ENCODE measurements at places on chromosomes 2 and 18.

GRCh38 chr2:60899892-60900249 is 18.5 kb downstream of the REL start:
- no peaks in the 10 kb centered on the region for H3K27me3 ChIP-seq
- DNase-seq = no peak
- no peak overlapping the region for H3K4me3 ChIP-seq
- H3K4me1 ChIP-seq = no peaks in the 10 kb centered on the region
- no peak overlapping the region for H3K27ac ChIP-seq

DNA sequence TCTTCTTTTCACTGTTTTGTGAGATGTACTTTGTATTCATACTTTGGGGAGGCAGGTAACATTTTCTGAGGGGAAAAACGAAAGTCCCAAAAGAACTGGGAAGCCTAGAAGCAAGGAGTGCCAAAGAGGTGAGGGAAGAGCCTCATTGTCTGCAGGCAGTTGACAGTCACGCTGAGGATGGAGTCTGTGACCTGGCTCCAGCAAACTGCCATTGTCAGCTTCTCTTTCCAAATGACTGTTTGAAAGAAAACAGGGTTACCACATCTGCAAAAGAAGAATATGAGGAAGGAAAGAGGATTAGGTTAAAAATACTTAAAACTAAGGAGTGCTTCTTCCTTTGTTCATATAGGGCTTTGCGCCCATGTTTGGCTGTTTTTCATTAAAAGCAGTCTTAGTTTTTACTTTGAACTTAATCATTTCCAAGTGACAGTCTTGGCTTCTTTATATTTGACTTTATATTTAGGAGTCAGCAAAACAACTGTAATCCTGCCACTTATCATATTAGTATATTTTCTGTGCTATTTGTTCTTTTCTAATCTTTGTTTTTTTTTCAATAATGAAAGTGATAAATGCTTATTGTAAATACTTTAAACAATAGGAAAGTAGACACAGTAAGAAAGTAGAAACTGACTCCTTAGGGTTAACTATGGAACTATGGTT is 35.0 kb downstream of the CERS6 start:
- H3K4me1 ChIP-seq = peaks cover 22% of the 10 kb centered on the region
- H3K27me3 ChIP-seq = no peaks in the 10 kb centered on the region
- H3K27ac ChIP-seq = no peak overlapping the region
- no peak for DNase-seq
- H3K4me3 ChIP-seq = peak overlapping the region; percentile 10

GRCh38 chr18:4208366-4208765 is 246.7 kb downstream of the DLGAP1 start:
- no peaks in the 10 kb centered on the region for H3K36me3 ChIP-seq
- no peaks in the 10 kb centered on the region for H3K27me3 ChIP-seq
- no peak for DNase-seq
- no peaks in the 10 kb centered on the region for H3K4me1 ChIP-seq
- H3K27ac ChIP-seq = no peak overlapping the region

GRCh38 chr2:121075006-121075551 is 209.9 kb downstream of the TFCP2L1 start:
- H3K27me3 ChIP-seq = no peaks in the 10 kb centered on the region
- H3K27ac ChIP-seq = no peak overlapping the region
- peaks cover 17% of the 10 kb centered on the region for H3K4me1 ChIP-seq
- no peak overlapping the region for H3K4me3 ChIP-seq
- H3K36me3 ChIP-seq = no peaks in the 10 kb centered on the region

DNA sequence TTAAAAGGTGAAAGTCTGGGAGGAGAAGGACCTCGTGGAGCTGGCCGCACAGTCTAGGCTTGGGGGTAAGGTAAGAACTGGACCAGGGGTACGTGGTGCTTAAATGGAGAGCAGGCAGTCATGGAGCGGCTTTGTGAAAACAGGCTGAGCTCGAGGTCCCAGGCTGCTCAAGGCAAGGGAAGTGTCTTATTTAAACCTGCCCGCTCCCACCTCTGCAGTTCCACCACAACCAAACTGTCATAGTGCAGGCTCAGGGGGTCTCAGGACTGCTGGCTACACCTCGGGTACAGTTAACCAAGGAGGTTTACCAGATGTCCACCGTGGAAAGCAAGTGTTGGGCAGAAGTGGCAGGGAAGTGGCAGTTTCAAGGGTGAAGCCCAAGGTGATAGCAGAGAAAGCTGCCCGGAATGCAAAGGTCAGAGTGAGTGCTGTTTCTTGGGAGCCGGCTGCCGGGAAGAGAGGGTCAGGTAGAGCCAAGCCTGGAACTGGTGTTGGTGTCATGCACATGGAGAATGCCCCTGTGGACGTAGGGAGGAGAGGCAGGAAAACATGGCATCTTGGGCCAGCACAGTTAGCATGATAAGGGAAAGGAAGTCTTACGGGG is 203.3 kb downstream of the GBX2 start:
- H3K27ac ChIP-seq = no peak overlapping the region
- H3K27me3 ChIP-seq = no peaks in the 10 kb centered on the region
- H3K4me1 ChIP-seq = no peaks in the 10 kb centered on the region
- no peak overlapping the region for H3K4me3 ChIP-seq
- DNase-seq = no peak

DNA sequence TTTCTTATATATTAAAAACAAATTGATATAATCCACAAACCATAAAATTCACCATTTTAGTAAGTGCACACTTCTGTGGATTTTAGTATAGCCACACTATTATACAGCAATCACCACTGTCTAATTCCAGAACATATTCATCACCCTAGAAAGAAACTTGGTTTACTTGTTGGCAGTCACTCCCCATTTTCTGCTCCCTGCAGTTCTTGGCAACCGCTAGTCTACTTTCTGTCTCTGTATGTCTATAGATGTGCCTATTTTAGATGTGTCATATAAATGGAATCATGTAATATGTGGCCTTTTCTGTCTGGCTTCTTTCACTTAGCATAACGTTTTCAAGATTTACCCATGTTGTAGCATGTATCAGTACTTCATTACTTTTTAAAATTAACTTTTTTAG is 5.7 kb downstream of the CKAP2L start:
- H3K27me3 ChIP-seq = no peaks in the 10 kb centered on the region
- no peak overlapping the region for H3K4me3 ChIP-seq
- H3K36me3 ChIP-seq = peaks cover 7% of the 10 kb centered on the region
- H3K27ac ChIP-seq = no peak overlapping the region
- H3K4me1 ChIP-seq = no peaks in the 10 kb centered on the region

DNA sequence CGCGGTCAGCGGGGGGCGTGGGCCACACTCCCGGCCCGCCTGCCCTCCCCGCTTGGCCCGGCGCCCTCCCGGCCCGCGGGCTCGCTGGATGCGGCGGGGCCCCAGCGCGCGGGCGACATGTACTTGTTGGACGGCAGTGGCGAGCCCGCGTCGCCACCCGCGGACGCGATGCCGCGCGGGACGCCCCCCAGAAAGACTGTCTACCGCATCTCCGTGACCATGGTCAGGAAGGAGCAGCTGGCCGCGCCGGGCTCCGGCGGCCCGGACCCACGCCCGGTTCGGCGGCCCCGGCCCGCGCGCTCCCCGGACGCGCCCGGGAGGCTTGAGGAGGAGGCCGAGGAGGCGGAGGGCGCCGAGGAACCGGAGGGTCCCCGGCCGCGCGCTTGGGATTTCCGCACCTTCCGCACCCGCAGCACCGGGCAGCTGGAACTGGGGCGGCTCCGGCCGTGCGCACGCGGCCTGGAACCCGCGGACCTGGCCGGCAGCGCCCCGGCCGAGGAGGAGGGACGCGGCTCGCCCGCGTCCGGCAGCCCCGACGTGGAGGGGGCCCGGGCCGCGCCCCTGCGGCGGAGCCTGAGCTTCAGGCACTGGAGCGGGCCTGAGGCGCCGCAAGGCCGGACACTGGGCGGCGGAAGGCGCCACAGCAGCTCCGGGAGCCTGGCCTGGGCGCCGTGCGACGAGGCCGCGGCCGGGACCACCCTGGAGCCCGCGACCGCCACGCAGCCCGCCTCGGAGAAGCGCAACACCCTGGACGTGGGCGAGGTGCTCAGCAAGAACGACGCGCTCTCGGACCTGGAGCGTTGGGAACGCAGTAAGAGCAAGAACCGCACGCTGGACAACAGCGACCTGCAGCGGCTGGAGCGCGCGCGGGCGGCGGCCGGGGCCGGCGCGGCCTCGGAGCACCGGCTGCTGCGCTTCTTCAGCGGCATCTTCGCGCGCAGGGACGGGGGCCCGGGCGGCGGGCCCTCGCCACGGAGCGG is 176.4 kb downstream of the AGAP1 start:
- peaks cover 22% of the 10 kb centered on the region for H3K4me1 ChIP-seq
- no peaks in the 10 kb centered on the region for H3K27me3 ChIP-seq
- H3K36me3 ChIP-seq = no peaks in the 10 kb centered on the region
- no peak for DNase-seq
- H3K27ac ChIP-seq = peak overlapping the region; percentile 80
- H3K4me3 ChIP-seq = peak overlapping the region; percentile 45
